ENCODE measurements at places on chromosomes 6 and 20. TPM values are rescaled to one million over a fixed set of nuclear protein-coding genes. Genes with fewer than 3 reads are reported as not detected.

DNA sequence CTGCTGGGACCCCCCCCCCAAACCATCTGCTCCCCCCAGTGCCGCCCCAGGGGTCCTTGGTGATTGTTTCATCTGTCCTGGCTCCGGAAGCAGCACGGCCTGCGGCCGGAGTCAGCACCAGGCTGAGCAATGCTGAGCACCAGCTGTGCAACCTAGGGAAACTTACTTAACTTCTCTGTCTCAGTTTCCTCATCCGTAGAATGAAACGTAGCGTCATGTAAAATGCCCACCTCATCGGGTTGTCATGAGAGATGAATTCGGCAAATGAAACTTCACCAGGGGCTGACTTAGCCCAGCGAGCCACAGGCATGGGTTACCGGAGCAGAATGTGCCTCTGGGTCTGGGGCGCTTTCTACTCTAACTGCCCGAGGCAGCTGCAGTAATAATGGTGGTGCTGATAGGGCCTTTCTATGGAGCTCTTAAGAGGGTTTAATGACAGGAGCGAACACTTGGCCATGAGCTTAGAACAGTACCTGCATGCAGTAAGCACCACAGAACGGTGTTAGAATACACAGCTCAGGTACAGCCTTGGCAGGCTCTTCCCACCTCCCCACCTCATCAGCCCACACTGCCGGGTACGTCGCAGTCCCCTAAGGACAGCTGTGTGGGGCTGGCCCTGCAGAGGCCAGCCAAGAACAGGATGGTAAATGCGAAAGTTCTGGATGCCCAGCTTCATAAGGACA, 1.7 kb downstream of the THBS2 start:
- no peak for DNase-seq

DNA sequence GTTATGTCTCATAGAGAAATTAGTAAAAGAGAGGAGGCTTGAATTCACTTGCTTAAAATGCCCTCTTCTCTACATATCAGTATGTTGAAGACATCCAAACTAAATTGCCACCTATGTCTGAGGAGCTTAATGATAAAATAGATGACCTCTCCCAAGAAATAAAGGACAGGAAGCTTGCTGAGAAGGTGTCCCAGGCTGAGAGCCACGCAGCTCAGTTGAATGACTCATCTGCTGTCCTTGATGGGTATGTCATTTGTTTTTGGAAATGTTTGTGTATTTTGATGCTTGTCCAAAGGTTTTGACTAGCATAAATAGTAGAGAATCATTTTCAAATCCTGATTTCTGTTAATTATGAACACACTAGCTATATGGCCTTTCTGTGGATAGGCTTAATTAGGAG, 307.7 kb downstream of the ARHGAP18 start:
- no peak for DNase-seq

GRCh38 chr6:110325197-110325596, 33.0 kb downstream of the METTL24 start:
- DNase-seq: no peak

DNA sequence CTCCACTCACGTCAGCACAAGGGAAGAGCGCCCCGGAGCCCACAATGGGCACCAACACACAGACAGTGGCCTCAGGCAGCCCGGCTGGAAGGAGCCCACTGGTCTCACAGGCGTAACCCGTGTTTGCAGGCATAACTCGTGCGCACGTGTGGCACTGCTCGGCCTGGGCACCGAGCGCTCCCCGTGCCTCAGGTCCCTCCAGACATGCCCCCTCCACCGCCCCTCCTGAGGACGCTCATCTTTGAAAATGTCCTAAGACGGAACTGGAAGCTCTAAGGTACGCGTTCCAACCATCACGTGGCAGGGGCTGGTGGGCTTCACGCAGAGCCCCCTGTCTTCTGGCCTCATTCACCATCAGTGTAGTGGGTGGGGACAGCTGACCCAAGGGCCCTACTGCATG, 44.6 kb downstream of the SSR1 start:
- no peak for DNase-seq

The MATN4 gene
- total RNA-seq: not detected

The MRPL14 gene
- 38.8 TPM for total RNA-seq

The NT5DC1 gene
- 55.0 TPM for total RNA-seq

The NHLRC1 gene
- 1.3 TPM for total RNA-seq

The TFAP2C gene
- 0.20 TPM for total RNA-seq

The DZANK1 gene
- 0.50 TPM for total RNA-seq

Data from left ventricle myocardium superior (tissue), 1 donor.